ENCODE measurements at places on chromosomes 16 and 17. TPM values are rescaled to one million over a fixed set of nuclear protein-coding genes. Genes with fewer than 3 reads are reported as not detected.

SLFN5 gene
- 69.0 TPM for polyA plus RNA-seq

METTL23 gene
- 54.4 TPM for polyA plus RNA-seq

MPP3 gene
- polyA plus RNA-seq = 4.5 TPM

FNDC8 gene
- not detected for polyA plus RNA-seq

GDPD1 gene
- 1.9 TPM for polyA plus RNA-seq

ABCC11 gene
- polyA plus RNA-seq = 0.06 TPM

SLC13A2 gene
- polyA plus RNA-seq = not detected

GRCh38 chr16:24046442-24046841 is 209.7 kb upstream of the CACNG3 start:
- DNase-seq = no peak

DNA sequence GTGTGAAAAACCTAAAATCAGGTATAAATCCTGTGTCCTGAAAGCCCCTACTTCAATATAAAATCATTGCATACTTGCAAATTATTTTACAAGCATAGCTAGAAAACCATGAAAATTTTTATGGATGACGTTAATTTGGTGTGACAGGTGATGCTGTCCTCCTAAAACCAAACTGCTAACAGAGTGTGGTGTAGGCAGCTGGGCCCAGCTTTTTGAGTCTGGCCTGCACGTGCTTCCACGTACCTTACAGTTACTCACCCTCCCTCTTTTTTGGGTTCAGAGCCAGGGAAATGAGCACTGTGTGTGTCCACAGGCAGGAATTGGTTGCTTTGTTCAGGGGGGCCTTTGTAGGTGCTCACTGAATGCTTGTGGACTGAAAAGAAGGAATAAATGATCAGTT is 36.4 kb downstream of the CLEC16A start:
- no peak for DNase-seq

GRCh38 chr17:73550556-73550955 is 93.7 kb downstream of the SDK2 start:
- DNase-seq = no peak

DNA sequence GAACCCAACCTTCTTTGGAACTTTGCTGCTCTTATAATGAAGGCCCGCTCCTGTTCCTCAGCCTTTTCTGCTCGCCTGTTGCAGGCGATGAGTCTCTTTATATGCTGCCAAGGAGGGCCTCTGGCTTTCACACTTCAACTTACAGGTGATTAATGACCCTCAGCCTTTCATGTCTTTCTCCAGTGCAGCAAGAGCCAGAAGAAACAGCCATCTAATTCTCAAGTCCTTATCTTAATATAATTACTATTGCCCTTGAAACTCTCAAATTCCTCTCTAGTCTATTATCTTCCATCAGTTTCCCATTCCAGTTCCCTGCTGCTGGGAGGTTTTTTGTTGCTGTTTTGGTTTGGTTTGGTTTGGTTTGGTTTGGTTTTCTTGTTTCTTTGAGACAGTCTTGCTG is 121.8 kb upstream of the MED13 start:
- DNase-seq = no peak

- DNase-seq = no peak
Observed at GRCh38 chr17:31015639-31016038, 44.8 kb downstream of the RNF135 start.

DNA sequence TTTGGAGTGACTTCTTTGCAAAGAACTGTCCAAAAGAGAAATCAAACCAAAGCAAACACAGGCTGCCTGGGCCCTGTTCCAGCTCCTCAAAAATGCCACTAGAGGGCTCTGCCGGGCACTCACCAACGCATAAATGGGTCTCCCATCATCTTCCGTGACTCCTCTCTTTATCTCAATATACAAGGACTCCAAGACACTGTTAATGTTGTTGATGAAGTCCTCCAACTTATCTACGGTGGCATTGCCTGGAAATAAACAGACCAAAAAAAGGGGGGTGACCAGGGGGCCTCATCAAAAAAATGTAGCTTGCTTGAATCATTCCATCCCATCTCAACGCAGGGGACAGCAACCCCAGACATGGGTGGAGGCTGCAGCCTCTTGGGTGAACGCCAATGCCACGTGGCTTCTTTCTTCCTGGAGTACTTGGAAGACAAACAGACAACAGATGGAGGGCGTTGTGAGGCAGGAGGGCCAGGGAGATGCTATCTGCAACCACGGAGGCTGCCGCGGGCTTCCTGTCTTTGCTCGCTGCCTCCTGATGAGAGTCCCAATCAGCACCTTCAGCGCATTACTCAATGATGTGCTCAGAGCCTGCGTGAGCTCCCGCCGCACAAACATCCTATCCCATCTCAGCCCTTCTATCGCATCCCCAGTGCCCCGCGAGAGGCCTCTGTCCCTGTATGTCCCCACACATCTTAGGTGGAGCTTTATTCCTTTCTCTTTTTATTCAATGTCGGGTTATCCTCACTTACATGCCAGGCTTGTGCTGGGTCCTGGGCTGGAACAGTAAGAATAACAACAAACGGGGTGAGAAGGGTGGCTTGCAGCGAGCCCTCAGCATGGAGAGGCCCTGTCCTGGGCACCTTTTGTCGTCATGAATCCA is 32.0 kb downstream of the KDM8 start:
- DNase-seq = no peak

DNA sequence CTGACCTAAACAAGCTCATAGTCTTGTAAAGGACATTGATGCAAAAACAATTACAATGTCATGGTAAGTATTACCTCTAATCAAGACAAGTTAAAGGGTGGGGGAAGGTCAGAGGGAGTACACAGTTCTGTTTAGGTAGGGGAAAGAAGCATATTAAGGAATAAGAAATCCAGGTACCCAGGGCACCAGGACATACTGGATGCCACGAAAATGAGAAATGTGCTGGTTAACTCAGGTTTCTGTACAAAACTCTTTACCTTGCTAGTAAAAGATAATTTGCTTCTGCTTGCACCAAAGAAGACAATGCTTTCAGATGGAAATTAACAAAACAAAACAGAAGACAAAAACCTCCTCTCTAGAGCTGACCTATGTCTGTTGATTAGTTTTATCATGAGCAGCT is 70.7 kb upstream of the MED13 start:
- DNase-seq = no peak

DNA sequence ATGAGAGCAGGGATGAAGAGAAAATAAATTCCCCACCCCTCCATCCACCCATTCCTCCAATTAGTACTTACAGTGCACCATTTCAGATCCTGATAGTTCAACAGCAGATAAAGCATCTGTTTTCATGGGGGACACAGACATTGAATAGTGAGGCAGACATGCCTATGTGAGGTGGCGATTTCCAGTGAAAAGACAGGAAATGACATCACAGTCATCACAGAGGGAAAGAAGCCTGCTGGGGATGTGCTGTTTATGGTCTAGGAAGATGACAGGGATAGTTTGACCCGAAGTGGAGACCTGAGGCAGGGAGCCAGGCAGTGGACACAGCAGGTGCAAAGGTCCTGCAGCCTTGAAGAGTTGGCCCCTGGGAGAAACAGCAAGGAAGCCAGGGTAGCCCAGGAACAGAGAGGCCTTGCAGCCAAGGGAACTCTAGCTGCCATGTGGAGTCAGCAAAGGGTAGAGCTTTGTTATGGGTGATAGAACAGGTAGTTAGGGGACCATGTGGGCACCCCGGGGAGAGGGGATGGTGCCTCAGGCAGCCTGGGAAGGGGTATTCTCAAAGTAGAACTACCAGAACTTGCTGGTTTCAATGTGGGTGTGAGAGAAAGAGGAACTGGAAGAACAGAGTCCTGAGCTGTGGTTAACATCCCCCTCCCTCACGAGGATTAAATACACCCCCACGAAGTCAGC is 256.6 kb downstream of the CPPED1 start:
- no peak for DNase-seq

- DNase-seq = no peak
Observed at GRCh38 chr16:945271-946047, 25.3 kb downstream of the LMF1 start.

Measured in AG04450 (cell line).